ENCODE measurements at places on chromosomes 6 and 20.

GRCh38 chr6:31464252-31465184 is 33.4 kb upstream of the MICB start:
- DNase-seq: no peak

GRCh38 chr6:107230024-107230423 is 114.7 kb upstream of the BEND3 start:
- no peak for DNase-seq

DNA sequence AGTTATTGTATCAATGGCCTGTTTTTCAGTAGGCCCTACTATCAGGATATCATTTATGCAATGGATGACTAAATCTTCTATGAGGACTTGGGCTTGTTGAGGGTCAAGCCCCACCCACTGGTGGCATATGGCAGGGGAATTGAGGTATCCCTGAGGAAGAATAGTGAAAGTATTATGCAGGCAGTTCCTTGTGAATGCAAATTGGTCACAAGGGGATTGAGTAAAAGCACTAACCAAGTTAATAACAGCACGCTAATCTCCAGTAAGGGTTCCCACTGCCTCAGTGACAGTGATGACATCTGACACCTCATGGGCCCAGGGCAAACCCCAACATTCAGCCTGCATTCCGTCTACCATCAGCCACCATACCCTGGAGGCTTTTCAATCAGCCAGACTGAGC is 14.9 kb downstream of the BPIFA1 start:
- DNase-seq: no peak

- DNase-seq: no peak
Measured at GRCh38 chr6:166620478-166621113, 6.5 kb downstream of the RPS6KA2 start.

DNA sequence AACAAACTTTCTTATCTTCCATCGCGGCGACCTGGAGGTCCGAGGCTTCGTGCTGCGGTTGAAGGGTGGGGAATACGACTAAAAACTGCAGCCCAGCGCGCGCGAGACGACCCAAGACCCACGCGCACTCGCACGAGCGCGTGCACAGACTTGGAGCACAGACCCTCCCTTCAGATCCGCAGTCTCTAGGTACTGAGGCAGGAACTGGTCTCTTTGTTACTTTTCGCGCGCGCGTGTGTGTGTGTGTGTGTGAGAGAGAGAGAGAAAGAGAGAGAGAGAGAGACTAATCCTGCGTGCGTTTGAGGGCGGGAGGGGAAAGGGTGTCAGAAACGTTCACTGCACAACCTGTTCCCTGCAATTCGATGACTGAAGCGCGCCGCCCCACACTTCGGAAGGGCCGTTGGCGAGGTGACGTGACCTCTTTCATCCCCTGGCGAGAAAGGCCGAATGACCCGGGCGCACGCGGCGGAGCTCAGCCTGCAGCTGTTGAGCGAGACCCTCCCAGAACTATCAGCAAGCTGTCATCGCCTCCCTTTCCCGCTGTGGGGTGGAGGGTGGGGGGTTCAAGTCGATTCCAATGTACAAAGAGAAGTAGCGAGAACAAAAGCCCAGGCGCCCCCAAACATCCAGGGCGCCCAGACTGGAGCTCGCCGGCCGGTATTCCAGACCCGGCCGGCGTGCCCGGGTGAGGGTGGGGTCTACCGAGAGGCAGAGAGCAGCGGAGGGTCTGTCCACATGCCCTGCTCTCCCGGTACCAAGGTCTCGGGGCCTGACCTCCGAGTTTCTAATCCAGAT is 1.5 kb upstream of the TUBB2B start:
- DNase-seq: no peak

Data from GM19239 (cell line).